ENCODE measurements at places on chromosomes 13 and 19.

GRCh38 chr13:78325585-78325984 is 277.8 kb downstream of the POU4F1 start:
- no peak for DNase-seq

DNA sequence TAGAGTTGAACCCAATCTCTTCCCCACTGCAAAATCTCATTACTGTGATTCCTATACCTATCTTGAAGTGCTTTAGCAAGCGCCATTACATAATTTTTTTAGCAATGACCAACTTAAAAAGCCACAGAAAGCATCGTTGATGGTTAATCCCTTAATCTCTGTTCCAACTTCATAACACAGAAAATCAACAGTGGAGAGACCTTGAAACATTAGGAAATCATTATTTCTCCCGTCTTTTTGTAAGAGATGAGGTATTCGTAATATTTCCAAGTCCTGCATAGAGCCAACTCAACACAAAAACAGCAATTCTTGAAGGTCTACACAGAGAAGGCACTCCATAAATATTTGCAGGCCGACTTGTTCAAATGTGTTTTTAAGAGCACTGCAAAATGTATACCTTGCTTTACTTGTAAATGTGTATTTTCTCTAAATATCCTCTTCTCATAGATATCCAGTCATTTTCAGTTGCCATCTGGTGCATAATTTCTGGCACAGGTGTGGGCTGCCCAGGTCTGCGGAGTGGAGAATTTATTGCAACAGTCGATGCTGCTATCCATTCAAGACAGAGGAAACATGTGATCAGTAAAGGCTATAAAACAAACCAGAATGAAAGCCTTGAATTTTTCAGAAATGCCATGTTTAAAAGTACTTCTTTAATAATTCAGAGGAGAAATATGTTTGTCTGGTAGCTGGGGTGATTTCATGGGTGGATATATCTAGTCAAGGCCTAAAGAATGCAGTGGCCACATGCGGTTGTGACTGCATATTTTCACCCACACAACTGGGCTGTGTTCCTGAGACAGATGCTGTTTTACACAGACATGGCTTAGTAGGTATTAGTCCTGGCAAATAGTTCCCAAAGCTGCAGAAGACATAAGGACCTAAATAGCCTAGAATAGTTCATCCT is 234.3 kb upstream of the STARD13 start:
- DNase-seq: no peak

DNA sequence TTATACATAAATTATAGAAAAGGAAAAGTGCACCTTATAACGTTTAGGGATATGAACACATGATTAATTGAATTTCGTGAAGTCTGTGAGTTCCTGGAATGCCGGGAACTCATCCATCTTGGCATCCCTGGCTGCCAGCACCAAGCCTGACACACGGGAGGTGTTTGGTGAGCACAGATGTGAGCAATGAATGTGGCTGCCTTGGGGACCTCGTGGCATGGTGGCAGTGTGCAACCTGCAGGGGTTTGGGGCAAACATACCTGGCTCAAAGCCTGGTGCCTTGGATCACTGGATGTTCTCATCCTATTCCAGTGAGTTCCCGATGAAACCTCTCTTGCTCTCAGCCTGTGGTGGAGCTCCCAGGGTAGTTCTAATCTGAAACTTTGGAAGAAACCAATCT is 10.4 kb upstream of the MAP2K2 start:
- DNase-seq: no peak

GRCh38 chr13:19587635-19588300 is 26.4 kb upstream of the TPTE2 start:
- peak; percentile 86 for DNase-seq

- DNase-seq: no peak
Observed at GRCh38 chr13:59103004-59103768, 1060.5 kb downstream of the DIAPH3 start.

DNA sequence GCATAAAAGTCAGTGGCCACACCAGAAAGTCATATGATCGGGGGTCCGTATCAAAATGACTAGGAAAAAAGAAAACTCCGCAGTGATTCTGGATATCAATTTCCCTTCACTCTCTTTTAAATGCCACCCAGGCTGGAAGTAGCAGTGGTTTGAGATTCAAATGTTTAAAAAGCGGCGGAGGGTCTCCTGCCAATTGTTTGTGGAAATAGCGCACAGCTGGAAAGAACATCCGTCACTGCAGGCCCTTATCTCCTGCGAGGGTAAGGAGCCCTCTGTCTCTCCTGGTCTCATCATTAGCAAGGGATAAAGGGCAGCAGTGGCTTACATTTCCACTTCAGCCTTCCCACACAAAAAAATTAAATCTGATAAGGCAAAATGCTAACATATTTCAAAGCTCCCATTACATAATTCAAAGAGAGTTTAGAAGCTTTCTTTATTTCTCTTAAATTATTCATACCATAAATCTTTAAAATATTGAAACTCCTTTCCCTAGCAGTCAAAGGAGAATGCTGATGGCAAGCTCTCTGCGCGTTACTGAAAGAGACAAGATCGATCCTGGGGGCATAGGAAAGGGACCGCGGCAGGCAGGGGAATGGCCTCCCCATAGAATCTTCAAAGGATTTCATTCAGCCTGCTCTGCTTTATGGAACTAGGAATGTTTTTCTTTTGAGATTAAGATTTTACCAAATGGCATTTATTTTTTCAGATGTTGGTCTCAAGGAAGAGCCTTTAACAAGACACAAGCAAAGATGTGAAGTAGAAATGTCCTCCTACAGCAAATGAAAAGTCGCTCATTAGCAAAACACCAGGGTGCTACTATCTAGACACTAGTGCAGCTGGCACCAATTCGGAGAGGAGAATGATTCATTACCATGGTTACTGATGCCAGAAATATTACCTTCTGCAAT is 35.0 kb downstream of the AMER2 start:
- no peak for DNase-seq

- no peak for DNase-seq
Observed at GRCh38 chr19:46118136-46118535, 6.4 kb downstream of the IGFL3 start.

- DNase-seq: peak; percentile 50
Observed at GRCh38 chr13:27868641-27869435, 51.0 kb upstream of the PDX1 start.

DNA sequence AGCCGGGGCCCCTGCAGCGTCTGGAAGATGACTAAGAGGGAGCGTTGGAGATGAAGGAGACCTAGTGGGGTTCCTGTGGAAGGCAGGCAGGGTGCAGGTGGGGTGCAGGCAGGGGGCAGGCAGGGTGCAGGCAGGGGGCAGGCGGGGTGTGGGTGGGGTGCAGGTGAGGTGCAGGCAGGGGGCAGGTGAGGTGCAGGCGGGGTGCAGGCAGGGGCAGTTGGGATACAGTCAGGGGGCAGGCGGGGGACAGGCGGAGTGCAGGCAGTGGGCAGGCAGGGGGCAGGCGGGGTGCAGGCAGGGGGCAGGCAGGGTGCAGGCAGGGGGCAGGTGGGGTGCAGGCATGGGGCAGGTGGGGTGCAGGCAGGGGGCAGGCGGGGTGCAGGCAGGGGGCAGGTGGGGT is 142.8 kb downstream of the SOX1 start:
- no peak for DNase-seq

GRCh38 chr19:10685210-10685609 is 16.0 kb upstream of the QTRT1 start:
- no peak for DNase-seq

GRCh38 chr13:60933638-60934037 is 482.0 kb downstream of the PCDH20 start:
- peak; percentile 36 for DNase-seq

GRCh38 chr19:29660835-29661234 is 4.4 kb upstream of the PLEKHF1 start:
- no peak for DNase-seq

- DNase-seq: peak; percentile 56
Observed at GRCh38 chr19:32651729-32652140, 23.2 kb downstream of the ANKRD27 start.

DNA sequence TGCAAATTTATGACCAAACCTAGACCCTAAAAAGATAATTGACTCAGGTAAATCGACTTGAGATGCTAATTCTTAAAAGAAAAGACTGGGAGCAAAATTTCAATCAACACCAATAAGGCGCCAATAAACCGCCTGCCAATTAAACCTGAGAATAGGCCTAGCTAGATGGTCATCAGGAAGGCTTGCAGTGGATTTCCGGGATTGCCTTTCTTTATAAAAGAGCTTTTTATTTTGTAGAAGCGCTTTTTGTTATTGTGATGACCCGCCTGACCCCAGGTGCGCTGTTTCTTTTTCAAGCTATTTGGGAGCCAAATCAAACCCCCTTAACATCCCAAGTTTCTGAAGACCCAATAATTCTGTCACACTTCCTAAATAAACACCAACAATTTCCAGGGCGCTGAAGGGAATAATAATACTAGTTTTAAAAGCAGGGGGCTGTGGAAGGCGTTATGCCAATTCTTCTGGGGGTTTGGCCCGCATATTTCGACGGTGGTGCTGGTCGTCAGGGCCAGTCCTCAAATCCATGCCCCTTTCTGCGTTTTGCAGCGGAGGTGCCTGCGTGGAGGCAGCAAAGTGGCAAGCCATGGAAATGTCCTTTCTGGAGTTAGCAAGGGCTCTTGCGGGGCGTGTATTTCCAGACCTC is 2.9 kb upstream of the ZIC5 start:
- no peak for DNase-seq

DNA sequence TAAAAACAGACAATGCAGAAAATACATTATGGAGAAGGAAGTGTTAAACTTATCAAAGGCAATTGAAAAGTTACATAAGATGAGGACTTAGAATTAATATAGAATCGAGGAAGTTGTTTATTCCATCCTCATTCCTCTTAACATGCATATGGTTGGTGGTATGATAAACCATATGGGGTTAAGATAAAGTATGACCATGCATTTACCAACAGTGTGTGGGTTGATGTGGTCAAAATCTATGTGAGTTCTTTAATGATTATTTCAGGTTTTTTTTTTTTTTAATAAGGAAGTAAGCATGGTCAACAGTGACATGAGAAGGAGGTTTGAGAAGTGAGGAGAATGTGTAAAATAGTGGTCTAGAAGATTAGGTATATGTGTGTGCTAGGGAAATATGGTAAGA is 94.5 kb downstream of the TDRD3 start:
- peak; percentile 70 for DNase-seq

GRCh38 chr19:28168557-28168956 is 1044.4 kb downstream of the UQCRFS1 start:
- no peak for DNase-seq

- peak; percentile 85 for DNase-seq
Observed at GRCh38 chr13:44974056-44974793, 15.0 kb downstream of the NUFIP1 start.

DNA sequence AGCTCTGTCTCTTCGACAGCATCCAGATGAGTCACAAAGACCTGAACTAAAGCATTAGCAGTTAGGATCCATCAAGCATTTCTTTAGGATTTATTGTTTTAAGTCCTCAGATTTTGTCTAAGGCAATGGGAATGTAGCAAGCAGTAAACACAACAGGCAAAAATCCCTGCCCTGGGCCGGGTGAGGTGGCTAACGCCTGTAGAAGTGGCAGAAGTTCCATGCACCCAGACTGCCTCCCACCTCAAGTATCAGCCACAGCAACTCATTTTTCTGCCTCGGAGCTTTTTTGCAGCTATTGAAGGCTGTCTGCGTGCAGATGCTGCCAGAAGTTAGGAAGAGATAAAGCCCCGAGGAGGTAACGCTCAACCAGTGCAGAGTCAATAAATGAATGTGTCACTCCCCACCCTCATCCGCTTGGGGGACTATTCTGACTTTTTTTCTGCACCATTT is 47.1 kb upstream of the MRI1 start:
- peak; percentile 97 for DNase-seq

DNA sequence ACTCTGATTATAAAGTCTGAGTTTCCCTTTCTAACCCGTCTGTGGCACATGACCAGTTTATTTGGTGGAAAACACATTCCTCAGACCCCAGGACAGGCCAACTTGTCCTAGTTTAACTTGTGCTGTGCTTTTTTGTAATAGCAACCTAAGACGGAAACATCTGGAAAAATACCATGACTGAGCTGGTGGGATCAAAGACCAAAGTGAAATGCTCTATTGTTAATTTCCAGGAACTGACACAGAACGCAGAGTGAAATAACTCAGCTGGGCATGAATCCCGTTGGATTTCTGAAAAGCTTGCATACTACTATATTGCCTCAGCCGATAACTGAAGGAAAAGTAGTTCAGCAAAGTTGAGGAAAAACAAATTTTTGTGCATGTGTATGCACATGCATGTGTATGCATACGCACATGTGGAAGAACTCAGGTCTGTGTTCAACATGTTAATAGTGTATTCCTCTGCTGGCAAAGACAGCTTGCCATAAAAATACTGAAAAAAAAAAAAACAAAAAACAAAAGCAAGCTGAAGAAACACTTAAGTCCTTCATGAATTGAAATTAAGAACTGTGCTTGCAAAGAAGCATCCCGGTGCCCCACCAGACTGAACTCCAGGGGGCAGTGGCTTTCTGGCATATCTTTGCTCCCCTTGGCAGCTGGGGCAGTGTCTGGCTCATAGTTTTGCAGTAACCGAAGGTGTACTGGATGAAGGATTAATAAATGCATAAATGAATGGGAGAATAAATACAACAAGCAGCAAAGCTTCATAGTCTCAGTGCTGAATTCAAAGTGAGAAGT is 187.8 kb downstream of the LHFPL6 start:
- DNase-seq: peak; percentile 77

DNA sequence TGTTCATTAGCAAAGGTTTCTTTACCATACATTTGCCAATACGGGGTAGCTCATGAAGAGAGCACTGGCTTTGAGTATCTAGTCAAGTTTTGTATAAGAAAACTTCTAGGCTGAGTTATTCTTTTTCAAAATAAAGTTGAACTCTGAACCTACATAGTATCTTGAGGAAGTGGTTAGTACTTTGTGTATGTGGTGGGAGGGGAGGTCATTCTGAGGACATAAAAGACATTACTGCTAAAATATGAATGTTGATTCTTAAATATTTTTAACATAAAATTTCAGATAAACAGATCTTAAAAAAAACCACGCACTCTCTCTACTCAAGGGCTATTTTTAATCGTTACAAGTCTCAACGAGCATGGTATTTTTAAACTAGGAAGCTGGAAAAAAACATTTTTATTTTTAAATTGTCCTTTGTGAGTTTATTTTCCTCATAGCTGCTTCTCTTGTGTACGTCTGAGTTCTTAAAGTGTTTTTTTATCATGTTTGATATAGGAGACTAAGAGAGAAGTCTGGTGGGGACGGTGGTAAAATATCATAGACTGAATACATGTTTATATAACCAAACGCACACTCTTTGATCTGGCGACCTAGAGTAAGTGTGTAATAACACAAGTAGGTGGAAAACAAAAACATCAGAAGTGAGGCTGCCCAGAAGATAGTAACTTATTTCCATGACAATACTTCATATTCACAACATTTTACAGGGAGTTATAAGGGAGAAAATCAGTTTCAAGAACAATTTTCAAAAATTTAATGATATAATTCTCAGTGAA is 118.0 kb upstream of the POSTN start:
- no peak for DNase-seq

DNA sequence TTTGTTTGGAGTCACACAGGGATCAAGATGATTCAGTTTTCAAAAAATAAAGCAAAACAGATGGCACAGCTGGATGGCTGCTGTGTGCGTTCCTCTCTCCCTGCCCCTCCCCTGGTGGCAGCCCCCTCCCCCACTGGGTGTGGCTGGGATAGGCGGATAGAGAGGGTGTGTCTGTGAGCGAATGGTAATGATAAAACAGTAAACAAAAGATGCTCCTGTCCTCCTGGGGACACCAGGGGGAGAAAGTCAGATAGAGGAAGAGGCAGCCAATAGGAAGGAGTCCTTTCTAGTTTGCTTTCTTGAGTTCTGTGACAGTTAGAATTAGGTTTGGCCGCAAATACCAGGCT is 6.5 kb downstream of the TMEM255B start:
- peak; percentile 9 for DNase-seq

Measured in hematopoietic multipotent progenitor cell treated with erythropoietin and hydrocortisone succinate and interleukin-3 and kit ligand, for 4 days (in vitro differentiated cells).